ENCODE measurements at places on chromosomes 1 and 21.

GRCh38 chr1:246651012-246651695, 73.1 kb upstream of the SCCPDH start:
- no peak for DNase-seq

DNA sequence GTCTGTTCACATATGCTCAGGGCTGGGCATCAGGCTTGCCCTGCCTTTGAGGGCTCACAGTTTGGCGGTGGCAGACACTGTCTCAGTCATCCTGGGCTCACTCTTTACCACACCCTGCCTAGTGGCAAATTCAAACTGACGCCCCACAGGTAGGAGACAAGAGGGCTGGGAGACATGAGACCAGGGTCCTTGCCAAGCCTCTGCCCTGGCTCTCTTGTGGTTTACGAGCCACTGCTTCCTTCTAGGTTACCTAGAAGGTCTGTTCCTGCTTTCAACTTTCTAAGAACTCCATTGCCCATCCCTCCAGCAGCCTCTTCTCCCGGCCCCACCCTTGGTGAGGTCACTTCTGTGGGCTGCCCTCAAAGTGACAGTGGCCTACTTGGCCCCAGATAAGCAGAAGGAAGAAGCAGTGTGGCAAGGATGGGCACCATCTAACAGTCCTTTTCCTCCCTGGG, 10.5 kb downstream of the KIF21B start:
- no peak for DNase-seq

GRCh38 chr1:174956086-174956485, 43.7 kb upstream of the CACYBP start:
- DNase-seq, result no peak

DNA sequence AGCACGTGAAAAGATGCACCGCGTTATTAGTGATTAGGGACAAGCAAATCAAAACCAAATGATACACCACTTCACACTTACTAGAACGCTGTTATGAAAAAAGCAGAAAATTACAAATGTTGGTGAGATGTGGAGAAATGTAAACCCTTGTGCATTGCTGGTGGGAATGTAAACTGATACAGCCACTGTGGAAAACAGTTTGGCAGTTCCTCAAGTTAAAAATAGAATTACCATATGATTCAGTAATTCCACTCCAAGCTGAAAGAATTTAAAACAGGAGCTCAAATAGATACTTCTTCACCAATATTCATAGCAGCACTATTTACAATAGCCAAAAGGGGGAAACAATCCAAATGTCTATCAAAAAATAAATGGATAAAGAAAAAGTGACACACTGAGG, 10.3 kb upstream of the EVI5 start:
- no peak for DNase-seq

GRCh38 chr1:90593312-90593711, 123.8 kb downstream of the BARHL2 start:
- DNase-seq, result no peak

GRCh38 chr1:85133565-85134159, 67.2 kb downstream of the SYDE2 start:
- no peak for DNase-seq

DNA sequence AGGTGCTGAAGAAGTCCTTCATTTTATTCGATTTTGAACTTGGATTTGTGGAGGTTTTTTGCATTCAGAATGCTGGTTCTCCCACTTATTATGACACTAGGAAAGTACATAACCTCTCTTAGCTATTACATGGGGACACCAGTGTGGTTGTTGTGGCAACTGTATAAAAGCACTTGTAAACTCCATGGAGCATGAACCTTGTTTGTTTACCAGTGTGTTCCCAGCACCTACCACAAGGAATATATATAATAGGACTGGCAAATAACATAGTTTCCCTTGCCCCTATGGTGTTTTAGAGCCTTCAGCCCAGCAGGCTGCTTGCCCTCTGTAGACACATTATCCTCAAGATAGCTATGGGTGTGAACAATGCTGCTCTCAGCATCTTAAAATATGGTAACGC, 43.1 kb downstream of the RASSF5 start:
- no peak for DNase-seq

- no peak for DNase-seq
These were observed 28.3 kb upstream of the ACOT11 start for GRCh38 chr1:54519709-54520108.

DNA sequence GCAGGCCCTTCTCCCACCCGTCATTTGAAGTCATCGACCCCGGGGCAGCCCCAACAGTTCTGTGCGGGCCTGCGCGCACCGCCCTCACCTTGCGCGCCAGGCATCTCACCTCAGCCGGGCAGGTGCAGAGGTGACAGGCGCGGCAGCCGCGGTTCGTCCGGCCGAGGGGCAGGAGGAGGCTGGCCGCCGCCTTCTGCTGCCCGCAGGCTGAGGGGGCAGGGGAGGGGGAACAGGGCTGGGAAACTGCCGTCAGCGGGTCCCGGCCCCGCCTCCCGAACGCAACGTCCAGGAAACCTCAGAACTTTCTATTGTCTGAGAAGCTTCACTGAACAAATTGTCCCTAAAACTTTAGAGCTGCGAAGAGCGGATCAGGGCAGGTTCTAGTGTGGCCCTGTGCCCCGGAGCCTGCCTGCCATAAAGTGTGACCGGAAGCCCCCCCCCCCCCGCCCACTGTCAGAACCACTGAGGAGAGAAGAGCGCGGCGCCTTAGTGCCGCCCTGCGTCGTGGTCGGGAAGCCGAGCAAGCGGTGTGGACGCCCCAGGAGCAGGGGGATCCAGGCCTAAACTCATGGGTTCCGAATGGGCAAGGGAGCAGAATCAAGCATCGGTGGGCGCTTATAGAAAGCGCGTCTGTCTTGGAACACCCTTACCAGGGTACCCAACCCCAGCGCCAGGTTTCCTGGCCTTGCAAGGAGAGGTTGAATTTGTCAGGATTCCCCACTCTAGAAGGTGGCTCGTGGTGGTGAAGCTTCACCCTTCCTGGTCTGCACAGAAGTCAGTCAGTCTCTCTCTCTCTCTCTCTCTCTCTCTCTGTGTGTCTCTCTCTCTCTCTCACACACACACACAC, 13.3 kb upstream of the TBX15 start:
- DNase-seq, result no peak

DNA sequence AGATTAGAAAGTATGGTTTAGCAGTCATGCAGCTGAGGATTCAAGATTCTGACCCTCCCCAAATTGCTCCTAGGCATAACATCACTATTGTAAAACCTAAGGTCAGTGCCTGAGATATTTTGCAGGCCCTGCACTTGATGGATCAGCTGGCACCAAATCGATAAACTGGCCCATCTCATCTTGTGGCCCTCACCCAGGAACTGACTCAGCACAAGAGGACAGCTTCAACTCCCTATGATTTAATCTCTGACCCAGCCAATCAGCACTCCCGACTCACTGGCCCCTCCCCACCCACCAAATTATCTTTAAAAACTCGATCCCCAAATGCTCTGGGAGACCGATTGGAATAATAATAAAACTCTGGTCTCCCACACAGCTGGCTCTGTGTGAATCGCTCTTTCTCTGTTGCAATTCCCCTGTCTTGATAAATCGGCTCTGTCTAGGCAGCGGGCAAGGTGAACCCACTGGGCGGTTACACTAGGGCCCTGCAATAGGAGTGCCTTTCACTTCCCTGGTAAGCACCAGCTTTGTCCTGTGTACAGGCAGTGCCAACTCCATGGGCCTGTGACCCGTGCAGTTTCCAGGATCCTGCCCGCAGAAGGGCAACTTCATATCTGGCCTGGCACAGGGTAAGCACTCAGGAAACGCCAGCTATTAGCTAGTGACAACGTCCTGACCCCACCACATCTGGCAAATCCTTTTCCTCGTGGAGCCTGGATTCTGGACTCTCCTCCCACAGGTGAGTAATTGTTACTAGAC, 28.7 kb upstream of the SLC2A5 start:
- no peak for DNase-seq

DNA sequence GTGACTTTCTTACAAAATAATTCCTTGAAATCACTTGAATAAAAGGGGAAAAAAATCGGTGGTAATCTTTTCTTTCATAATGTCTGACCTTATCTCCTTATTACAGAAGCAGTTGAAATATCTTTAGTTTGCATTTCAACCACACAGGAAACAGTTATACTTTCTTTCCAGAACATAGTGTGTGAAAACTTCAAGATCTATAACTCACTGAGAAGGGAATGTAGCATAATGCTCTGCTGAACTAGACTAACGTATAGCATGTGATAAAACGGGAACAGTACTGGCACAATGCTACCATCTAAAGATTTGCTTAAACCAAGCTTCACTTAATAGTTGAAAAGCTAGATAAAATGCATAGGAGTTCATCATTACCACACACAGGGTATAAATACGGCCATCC, 45.0 kb downstream of the VAV3 start:
- DNase-seq, result no peak

DNA sequence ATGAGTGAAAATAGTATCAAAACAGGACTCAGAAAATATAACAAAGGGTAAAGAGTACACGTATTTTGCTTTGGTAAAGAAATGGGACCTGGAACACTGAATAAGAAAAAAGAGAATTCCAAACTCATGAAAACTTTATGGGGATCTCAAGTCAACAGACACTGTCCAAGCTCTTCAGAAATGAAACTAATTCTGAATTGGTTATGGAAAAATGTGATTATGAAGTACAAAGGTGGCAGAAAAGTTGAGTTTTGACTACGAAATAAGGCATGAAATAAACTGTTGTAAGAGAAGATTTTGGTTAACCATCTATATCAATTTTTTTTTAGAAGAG, 8.4 kb downstream of the EGLN1 start:
- no peak for DNase-seq

DNA sequence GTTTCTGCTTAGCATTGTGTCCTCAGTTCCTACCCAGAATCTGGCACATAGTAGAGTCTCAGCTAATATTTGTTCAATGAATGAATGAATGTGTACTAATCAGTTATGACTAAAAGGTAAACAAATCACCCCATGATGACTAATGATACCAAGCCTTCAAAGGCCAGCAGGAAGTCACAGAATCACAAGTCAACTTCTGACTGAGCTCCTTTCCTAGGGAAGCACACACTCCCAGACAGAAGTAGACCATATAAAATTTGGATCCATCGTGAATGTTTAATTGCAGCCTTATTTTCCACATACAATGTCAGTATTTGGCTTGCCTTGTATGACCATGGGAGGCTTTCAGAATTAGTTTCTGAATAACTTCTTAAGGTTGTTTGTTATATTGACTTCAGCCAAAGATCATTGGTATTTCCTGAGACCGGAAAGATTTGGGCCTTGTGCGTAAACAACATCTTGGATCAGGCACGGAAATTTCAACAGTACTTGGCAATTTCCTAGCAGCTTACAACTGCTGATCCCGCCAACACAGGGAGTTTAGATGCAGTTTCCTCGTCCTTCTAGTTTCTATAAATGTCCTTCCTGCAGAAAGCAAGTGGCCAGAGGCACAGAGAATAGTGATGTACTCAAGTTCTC, 185.9 kb upstream of the ATP1B1 start:
- DNase-seq, result no peak

DNA sequence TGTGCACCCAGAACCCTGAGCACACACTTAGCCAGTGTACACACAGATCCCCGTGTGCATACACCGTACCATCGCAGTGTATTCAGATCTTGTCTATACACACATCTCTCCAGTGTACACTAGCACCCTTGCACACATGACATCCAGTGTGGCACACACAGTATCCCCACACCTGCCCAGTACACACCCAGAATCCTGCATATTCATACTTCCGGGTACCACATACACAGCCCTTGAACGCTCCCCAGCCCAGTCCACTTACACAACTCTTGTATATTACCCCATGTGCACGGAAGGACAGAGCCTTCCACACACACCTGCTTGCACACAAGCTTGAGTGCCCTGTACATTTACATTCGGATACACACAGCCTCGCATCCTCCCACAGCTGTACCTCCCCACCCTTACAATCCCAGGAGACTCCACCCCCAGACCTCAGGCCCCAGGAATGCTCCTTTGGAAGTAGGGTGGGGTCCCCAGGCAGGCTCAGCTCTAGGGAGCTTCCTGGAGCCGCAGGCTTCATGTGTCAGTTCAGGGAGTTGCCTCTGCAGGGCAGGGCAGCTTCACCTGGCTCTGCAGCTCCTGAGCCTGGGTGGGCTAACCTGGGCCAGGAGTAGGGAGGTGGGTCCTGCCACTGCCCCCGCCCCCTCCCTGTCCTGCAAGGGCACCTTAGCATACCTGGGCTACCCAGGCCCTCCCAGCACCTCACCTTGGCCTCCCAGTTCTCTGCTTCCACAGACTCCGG, 46.2 kb downstream of the AHDC1 start:
- no peak for DNase-seq

Data from breast epithelium (tissue), 4 donors.